ENCODE measurements at places on chromosomes 4 and X.

DNA sequence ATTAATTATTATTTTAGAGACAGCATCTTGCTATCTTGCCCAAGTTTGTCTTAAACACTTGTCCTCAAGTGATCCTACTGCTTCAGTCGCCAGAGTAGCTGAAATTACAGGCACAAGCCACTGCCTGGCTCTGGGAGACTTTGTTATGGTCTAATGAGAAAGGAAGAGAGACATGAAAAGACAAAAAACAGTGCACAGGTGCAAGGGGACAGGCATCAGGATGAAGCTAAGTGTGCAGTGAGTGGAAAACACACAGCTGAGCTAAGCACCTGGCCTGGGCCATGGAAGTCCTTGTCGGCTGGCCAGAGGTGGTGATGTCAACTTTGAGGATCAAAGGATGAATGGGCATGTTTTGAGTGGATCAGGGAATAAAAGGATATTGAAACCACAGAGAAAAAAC, 102.7 kb downstream of the HS3ST1 start:
- no peak for DNase-seq

- no peak for DNase-seq
Measured at GRCh38 chr4:152459326-152459725, 76.6 kb downstream of the FBXW7 start.

DNA sequence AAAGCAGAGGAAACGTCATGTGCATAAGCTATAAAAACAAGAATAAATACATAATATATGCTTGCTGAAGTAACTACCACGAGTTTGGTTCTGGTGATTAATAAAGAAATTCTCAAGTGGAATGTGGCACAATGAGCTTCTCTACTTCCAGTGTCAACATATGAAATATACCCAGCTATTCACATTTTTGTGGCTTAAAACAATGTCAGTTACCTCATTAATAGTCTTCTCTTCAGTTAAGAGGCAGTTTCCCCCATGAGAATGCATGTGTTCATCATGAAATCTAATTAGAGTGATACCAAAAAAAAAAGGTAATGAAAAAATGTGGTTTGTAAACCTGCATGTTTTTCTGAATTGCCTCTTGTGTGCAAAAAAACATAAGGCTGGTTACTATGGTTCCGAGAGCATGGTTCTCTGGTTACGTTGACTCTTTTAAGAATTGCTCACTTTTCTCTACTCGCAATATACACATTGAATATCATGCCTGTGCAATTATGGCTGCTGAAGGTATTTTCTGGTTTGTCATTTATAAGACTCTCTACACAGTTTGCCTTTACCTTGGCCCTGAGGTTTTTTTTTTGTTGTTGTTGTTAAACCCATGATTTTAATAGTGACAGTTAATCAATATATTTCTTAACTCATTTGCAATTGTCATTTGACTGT, 108.2 kb downstream of the PCDH7 start:
- DNase-seq, result no peak

DNA sequence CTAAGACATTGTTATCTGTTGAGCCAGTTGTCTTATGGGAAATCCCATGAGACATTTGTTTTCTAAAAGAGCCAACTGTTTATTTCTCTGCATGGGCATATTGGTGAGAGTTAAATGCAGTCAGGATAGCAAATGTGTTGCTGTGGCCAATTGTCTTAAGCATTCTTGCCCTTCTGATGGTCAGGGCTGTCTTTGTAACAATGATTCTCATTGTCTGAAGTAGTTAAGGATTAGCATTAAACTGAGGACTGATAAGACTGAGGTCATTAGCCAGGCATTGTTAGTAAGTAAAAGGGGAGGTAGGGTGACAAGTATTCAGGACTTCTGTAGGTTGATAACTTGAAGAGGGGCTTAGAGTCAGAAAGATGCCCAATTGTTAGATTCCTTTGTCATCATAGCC, 11.2 kb upstream of the MORF4L2 start:
- DNase-seq, result no peak

GRCh38 chr4:123653236-123653635, 256.6 kb downstream of the SPRY1 start:
- no peak for DNase-seq

DNA sequence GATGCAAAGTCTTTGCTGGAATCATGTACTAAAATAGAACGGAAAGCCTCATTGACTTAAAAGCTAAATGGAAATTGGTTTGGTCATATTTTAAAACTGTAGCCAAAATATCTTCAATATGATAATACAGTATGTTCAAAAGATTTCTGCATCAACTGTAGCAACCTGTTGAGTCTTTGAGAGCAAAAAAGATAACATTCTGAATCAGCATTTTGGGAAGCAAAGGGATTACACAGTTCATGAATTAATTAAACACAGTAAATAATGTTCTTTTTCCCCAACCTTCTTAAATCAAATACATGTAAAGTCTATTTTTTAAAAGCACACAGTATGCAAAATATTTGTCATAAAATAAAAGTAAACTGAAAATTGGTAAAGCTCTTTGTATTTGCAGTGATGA, 50.5 kb downstream of the DCHS2 start:
- DNase-seq, result no peak

All from CD8-positive, alpha-beta memory T cell (primary cell).